ENCODE measurements at places on chromosomes 3 and 15.

GRCh38 chr3:132847849-132848625, 125.8 kb upstream of the NPHP3 start:
- no peak for DNase-seq

GRCh38 chr3:2823031-2823430, 287.1 kb downstream of the IL5RA start:
- no peak for DNase-seq

DNA sequence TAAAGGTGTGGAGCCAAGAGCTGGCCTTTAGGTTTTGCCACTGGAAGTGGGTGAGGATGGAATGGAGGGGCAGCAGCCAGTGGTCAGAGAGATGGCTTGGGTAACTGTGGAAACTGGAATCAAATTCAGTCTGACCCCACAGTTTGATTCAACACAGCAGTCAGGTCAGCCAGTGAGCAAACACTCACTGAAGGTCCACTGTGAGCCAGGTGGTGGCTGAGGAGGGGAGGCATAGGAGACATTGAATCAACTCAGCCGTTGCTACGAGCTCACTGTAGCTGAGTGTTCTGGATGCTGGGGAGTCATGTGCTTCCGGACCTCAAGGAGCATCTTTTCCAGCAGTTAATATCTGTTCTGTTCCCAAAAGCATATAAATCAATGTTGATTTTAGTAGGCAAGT, 37.5 kb downstream of the LPP start:
- no peak for DNase-seq

DNA sequence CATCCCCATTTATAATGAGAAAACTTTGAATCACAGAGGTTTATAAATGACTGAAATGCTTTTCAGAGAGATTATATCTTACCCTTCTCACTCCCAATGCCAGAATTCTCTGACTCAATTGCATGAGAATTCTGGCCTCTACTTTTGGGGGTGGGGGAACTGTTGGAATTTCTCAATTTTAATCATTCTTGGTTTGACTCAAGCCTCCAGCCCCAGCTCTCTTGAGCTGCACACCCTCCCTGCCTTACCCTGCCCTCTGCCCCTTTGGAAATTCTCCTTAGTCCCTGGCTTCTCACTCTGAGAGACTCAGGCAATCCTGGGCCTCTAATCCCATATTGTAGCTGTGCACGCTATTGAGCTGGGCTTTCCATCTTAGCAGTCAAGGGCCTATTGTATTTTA, 44.2 kb downstream of the ZNF589 start:
- DNase-seq, result no peak

DNA sequence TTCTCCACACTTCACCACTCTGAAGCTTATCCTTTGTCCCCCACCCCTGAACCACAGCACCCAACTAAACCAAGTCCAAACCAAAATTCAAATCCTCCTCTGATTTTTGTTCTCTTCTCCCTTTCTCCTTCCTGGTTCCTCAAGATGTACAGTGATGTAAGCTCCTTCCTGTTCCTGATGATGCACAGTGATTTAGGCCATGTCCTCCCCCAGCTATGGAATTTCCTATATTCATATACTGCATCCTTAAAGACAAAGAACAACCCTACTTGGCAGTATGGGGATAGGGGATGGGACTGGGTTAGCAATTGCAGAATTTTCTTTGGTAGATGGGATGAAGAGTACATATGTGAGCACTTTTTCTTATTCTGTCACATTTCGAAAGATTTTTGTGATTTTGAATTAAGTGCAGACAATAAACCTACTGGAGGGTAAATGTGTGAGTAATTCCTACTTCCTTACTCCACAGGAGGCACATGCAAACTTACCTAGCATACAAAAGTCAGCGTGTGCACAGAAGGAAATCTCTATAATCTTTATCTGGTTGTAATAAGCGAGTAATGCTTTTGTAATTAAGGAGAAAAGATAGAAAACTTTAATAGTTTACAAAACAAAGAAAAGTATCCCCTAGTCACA, 125.0 kb downstream of the ANO10 start:
- DNase-seq, result no peak

- no peak for DNase-seq
Observed at GRCh38 chr15:39651295-39651694, 70.4 kb downstream of the THBS1 start.

DNA sequence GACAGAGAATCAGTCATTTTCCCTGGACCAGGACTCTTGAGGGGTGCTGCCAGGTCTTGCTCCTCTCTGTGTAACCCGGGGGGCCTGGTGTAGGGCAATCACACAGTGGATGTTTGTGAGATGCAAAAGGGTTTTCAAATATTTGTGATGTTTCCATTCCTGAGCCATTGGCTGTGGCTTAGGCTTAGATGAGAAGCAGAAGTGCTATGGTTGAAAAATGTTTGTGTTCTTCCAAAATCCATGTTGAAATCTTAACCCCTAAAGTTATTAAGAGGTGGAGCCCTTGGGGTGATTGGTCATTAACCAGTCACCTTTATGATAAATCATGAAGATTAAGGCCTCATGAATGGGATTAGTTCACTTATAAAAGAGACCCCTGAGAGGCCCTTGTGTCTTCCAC, 36.5 kb downstream of the CORO2B start:
- DNase-seq, result no peak

DNA sequence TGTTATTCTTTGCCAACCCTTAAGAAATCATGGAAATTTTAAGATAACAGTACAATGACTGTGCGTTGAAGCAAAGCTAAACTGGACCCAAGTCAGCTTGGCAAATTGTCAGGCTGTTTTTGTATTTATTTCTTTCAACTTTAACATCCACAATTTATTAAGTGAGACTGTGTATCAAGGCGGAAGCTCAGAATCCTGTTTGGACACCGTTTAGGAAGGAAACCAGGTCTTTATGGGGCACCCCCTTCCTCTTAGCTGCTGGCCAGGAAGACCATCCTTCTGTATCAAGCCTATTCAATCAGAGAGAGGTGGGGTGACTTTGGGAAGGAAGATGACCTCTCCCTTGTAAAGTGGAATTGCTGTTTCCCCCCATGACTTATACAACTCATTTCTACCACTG, 166.0 kb downstream of the MCTP2 start:
- no peak for DNase-seq

Measured in T follicular helper cell (primary cell).